Head of caudate nucleus (tissue), 42 donors: ENCODE measurements at places on chromosomes 6 and 20.

DNA sequence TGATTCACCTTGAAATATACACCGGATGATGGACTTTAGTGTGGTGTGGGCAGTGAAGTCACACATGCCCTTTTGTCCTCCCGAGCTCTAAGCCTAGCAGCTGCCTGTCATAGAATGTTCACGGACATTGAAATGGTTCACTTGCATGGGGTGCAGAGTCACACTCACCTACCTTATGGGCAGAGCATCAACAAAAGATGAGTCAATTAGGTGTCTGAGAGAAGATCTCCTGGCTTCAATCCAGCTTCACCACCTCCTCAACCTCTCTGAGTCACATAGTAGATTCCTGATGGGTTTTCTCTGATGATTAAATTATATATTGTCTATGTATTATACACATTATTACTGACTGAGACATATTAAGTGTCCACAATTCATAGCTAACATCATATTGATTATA is 48.1 kb upstream of the HLA-E start:
- DNase-seq = no peak

DNA sequence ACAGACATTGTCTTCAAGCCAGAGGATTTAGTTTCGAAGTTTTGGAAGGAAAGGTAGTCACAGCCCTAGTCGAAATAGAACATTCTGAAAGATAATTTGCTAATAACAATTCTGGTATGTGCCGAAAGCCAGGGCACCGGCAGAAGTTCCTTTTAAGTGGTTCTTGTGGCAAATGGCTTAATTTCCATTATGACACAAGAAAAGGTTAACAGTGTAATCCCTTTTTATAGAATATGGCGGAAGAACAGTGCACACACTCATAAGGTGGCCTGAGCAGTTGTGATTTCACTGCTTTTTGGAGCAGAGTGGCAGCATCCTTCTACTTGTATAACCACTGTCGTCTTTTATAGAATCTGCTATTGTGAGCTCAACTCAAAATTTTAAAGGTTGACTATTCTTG is 152.4 kb downstream of the SASH1 start:
- no peak for DNase-seq

DNA sequence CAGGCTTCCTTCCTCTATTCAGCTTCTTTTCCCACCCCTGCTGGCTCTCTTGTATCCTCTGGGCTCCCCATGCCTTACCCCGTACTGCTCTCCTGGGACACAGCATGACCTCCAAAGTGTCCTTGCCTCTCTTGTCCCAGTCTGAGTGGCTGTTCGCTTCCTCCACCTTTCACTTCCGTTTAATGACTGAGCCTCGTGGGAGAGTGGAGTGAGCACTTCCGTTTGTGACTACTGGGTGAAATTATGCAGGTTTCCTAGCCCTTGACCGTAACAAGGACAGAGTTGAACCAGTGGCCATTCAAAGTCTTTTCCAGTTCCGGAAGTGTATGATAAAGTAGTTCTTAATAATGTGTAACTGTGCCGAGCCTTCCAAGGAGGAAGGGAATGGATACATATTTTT is 109.2 kb downstream of the ARID1B start:
- DNase-seq = no peak

DNA sequence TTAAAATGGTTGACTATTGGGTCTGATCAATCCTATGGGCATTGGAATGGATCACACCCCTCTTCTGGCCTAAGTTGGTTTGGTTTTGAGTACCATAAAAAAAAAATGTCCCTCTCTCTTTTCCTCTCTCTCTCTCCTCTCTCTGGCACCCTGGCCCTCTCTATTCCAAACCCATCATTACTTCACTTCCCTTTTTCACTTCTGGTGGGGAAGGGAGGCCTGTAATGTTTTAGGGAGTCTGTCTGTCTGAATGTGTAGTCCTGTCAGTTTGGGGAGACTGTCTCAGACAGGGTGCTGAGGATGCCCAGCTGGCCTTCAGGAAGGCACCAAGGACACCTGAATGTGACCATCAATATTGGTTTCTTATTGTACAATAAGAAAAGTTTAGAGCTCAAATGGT is 165.8 kb downstream of the CD24 start:
- DNase-seq = no peak

DNA sequence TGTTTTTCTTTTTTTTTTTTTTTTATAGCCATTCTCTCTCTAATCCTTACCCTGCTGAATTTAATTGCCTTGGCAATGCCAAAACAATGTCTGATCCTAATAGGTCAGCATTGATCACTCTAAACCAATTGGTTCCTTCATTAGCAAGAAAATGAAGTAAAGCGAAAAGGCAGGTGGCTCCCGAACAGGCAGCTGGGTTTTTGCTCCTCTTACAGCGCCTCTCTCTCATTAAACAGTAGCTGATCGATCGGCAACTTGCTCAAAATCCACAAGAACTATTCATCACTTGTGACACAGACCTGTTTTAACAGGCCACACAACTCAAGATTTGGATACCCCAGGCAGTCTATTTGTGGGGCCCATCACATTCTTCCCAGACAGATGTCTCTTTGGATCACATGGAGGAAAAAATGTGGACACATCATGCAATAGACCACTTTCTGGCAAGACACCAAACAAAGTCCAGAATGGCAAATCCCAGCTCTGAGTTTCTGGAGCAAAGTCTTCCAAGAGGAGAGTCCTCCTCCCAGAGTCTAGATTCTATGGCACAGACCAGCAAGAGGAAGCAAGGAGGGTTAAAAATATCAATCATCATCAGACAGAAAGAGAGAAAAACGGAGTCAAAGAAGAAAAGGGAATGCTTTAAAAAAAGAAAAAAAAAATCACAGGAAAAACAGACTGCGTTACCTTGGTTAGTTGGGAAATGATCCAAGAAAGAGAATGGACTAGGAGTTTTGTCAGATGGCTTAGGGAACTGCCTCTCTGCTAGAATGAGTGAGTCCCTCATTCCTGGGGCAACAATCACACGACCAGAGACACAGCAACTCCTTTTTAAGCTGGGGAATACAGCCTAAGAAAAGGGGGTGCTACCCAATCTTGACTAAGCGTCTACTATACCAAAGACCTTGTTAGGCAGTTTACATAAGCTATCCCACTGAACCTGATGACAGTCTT is 247.8 kb downstream of the BTBD9 start:
- no peak for DNase-seq

DNA sequence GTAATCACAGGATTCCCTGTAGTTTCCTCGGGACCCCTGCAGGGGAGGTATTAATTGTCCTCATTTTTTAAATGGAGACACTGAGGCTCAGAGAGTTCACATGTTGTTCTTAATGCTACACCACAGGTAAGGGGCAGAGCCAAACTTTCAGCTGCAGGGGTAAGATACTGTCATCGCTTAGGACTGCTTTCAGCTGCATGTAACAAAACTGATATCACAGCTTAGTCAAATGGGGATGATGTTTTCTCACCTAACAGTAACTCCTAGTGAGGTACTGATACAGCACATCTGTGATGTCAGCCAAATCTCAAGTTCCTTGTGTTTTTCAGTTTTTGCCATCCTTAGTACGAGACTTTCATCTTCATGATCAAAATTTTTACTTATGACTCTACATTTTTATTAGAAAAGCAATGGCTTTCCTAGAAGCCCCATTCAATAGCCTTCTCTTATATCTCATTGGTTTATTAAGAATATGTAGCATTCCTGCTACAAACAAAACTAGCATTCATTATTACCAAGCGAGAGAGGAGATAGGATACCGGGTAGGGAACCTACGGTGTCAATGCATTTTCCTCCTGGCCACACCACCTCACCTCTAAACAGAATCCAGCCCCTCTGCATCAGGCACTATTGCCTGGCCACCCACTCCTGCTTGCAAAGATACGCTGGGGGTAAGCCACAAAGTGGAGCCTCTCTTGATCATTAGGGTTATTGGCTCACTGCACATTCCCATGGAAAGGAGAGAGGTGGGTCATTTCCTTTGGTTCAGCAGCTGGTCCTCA is 557.5 kb downstream of the CD83 start:
- no peak for DNase-seq

GRCh38 chr6:3433005-3433404 is 23.8 kb downstream of the SLC22A23 start:
- no peak for DNase-seq

DNA sequence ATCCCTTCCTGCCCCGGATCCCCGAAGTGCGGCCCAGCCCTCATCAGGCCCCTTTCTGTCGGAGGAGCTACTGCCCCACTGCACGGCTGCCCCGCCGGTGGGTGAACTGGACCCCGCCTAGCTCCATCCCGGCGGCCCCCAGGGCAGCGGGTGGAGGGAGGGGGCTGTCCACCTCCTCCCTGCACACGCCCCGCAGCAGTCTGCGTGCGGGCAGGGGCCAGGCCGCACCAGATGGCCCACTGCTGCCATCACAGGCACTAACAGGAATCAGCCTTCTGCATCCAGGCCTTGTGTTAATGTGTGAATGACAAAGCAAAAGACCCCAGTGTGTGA is 54.9 kb upstream of the UNC93A start:
- no peak for DNase-seq

DNA sequence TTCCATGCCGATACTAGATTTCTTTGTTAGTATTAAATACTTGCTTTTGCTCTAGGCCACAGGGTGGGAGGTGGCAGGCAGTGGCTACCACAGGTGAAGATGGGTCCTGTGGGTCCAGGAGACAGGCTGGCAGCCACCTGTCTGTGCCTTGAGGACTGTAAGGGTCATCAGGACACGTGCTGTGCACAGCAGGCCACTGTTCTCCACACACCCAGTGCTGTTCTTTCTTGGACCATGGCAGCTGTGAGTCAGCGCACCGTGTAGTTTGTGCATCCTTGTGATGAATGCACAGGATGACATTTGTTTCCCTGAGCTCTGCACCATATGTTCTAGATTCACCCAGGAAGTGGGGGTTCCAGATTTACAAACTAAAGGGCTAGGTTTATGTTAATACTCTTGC is 317.0 kb downstream of the ZFAND3 start:
- no peak for DNase-seq
